Stimulated activated CD4-positive, alpha-beta T cell treated with anti-CD3 and anti-CD28 coated beads, Interleukin-1b, Interleukin-23, amount 100 ng/mL, for 1 hour (primary cell): ENCODE measurements at places on chromosomes 4 and X.

DNA sequence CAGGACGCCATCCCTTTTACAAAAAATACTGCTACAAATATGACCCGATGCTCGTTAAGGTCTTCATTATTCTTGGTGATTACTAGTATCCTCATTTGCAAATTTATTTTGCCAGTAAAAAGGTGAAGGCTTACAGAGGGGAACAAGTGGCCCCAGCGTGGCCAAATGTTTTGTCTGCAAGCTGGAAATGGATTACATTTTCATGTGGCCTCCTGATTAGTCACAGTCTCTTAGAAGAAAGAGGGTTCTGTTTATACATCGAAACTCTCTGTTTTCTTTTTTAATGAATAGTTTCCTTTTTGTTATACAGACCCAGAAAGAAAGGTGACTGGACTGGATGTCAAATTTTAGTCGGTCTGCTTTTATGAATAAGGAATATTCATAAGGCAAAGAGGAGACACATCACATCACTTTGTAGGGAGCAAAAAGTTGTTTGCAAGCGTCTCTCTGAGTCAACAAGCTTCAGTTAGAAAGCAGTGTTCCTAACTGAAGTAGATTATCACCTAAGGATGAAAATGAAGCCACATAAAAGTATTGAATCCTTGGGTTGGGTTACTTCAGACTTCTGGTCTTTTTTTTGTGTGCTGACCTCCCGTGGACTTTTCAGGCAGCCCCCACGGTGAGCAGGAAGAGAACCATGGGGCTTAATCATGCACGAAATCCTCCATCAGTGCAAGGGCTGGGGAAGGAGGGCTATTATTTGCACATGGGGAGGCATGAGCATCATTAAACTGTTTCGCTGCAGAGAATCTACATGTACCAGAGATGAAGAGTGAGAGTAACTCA lies 125.6 kb downstream of the ARSF start:
- DNase-seq: no peak

DNA sequence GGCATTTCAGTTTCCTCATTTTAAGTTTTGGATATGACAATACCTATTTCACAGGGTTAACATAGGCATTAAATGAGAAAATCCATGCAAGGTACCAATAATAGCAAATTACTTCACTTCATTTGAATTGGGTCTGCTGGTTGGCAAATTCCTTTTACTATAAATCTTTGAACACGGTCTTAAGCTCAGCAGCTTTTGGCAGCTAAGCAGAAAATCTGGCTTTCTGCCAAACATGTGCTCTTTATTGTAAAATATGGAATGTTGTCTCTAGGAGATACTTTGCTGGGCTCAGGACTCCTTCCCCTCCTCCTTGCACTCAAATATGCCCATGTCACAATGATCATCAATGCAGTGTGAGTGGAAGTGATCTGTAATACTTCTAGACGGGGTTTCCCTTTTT lies 16.8 kb upstream of the DMP1 start:
- DNase-seq: no peak

DNA sequence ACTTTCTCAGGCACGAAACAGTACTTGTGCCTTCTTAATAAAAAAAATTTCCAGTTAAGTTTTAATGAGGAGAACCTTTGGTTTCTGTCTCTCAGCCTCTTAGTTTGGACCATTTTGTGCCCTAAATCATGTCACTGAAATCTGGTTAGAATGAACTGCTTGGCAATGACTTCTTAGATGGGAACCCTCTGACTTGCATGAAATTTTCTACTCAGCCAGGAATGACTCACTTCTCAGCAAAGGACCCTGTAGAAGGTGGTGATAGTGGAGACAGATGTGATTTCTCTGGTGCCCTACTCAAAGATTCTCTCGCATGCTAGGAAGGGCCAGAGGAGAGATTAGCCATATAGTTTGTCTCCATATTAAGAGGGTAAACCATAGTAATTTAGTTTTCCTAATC lies 50.5 kb downstream of the RASL11B start:
- DNase-seq: no peak

- no peak for DNase-seq
Measured at GRCh38 chrX:3806630-3807029, 93.2 kb upstream of the PRKX start.

- DNase-seq: no peak
Measured at GRCh38 chrX:154373340-154374306, 811 bp downstream of the FLNA start.
